Calu3 (cell line): ENCODE measurements at places on chromosomes 4 and X. TPM values are rescaled to one million over a fixed set of nuclear protein-coding genes. Genes with fewer than 3 reads are reported as not detected.

Gene PDGFRA
- total RNA-seq = not detected in 2 replicates

Gene LDB2
- total RNA-seq = not detected in 2 replicates

Gene RRH
- 0.33 and 0.34 TPM in 2 replicates for total RNA-seq

- no peak for DNase-seq
Observed at GRCh38 chr4:15318621-15319348, 109.0 kb upstream of the C1QTNF7 start.

DNA sequence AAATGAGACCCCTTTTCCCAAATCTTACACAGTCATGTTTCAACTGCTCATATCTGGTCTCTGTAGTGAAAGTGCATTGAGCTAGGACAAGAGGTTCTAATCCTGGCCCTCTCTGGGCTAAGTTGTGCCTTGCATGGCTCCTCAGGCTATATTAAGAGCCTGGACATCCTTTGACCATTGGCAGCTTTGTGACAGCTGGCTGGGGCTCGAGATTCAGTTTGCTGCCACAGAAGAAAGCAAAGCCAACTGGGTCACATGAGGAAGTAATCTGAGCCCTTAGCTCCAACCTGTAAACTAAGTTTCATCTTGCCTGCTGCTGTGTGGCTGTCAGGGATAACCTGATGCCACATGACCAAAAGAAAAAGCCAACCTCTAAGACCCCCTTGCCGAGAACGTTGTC is 51.8 kb upstream of the JADE1 start:
- DNase-seq = peak; percentile 1

GRCh38 chr4:176376032-176376614 is 56.4 kb downstream of the SPCS3 start:
- DNase-seq = no peak

DNA sequence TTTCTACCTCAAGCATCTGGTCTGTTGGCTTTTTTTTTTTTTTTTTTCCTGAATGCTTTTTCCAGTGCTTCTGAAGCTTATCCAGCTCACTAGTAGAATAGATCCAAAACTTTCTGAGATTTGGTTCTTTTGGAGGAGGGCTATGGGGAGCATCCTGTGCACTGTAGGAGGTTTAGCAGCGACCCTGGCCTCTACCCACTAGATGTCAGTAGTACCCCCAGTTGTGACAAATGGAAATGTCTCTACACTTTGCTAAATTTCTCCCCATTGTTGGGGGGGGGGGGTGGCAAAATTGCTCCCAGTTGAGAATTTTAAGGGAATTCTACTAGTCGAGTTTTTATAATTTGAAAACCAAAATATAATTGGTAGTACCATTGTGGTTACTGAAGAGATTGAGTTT is 23.0 kb upstream of the PPA2 start:
- DNase-seq = peak; percentile 15

GRCh38 chrX:110331444-110332030 is 13.7 kb upstream of the AMMECR1 start:
- DNase-seq = no peak

DNA sequence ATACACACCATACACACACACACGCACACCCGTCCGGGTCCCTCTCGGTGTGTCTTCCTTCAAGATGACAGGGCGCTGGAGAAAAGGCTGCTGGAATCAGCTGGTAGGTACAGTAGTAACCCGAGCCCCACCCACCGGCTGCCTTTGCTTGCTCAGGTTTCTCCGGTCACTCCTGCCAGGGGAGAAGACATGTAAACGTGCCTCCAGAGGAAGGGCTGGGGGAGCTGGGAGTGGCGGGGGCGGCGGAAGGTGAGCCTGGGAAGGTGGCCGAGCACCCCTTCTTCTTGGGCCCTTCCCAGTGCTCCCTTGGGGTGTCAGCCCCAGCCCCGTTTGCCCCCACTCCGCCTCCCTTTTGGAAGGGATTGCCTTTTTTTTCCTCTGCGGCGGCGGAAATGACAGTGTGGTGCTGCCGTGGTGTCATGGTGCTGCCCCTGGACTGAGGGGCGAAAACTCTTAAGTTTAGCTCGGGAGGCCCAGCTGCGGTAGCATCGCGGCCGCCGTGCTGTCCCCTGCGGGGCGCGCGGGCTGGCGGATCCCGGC is at the start of gene MID2:
Gene MID2, plus strand, starts transcription at position 169 of the 540 bp plus-strand sequence. CDS start 561 bp downstream, outside the sequence.
- DNase-seq = peak; percentile 69

DNA sequence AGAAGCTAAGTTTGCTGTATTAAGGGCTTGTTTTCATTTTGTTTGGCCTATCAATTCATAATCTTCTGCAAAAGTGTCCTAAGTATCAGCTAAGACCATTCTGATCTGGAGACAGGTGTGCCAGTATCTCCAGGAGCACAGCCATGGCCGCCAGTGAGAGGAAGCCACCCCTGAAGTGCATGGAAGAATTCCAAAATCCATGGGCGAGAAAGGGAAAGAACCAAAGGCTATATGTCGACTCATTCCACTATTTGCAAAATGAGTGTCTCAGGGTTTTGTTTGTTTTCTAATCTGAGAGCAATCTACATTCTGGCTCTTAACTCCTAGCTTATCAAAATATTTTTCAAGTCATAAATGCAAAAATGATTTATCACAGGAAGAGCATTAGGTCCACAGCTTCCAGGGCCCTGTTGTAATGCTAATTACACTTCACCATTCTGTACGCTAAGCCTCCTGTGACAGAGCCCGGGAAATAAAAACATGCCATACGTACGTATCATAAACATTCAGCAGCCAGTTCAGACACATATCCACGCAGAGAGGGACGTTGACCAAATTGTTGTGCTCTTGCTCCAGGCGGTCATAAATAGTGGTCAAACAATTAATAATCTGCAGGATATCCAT is 137.3 kb upstream of the FTHL17 start:
- no peak for DNase-seq

- no peak for DNase-seq
Observed at GRCh38 chr4:8707045-8707781, 114.6 kb downstream of the CPZ start.

- no peak for DNase-seq
Observed at GRCh38 chr4:2388429-2389182, 29.8 kb downstream of the ZFYVE28 start.
